Keratinocyte (primary cell): ENCODE measurements at places on chromosomes 1 and 21.

GRCh38 chr1:228149406-228150119, at the start of gene GJC2:
Gene GJC2, plus strand, starts transcription at chr1:228149930. Its CDS starts 7,829 bp downstream, at chr1:228157759.
- DNase-seq, result no peak

- peak; percentile 71 for DNase-seq
Observed at GRCh38 chr1:32273391-32274208, 18.3 kb upstream of the HDAC1 start.

DNA sequence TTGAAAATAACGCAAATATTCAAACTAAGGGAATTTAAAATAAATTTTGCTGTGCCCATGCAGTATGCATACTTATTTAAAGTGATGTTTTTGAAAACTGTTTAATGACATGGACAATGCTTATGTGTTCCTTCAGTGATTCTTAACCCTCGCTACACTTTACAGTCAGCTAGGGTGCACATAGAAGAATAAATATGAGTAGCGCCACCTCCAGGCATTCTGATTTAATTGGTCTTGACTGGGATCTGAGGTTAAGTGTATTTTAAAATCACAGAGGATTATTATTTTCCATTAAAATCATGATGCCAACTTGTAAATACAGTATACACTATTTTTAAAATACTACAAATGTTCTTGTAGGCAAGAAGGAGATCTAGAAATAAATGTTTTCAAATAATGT, 373.5 kb upstream of the ADGRL4 start:
- no peak for DNase-seq

- DNase-seq, result no peak
Observed at GRCh38 chr1:228007801-228008341, 1.1 kb downstream of the WNT3A start.

GRCh38 chr1:233389893-233390292, 62.4 kb downstream of the MAP3K21 start:
- no peak for DNase-seq

DNA sequence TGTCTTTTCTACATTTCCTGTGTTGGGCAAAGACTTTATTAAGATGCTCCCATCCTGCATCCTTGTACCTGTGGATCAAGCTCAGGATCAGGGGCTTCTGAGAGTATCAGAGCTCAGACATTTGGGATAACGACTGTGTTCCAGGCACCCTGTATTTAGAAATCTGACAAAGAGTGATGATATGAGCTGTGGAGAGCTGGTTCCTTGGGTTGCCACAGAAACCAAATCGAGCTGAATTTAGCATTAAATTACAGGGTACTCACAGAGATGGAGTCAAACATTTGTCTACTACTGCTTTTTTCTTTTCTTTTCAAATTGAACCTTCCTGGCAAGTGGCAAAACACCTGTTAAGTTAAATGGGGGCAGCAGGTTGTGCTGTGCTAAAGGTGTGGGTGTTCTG, 110.6 kb downstream of the XCL2 start:
- no peak for DNase-seq

DNA sequence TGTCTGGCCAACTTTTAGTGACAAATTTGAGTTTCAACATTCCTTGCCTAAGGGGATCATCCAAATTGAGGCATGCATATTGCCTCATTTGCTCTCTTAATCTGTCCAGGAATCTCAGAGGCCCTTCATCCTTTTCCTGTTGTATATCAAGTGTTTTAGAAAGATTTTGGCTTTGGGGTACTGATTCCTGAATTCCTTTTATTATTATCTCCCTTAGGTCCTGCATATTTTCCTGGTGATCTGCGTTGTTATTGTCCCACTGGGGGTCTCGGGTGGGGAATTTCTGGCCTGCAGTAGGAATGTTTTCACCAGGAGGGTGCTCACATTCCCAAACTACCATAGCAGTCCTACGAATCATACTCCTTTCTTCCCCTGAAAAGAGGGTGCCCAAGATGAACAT, 4.4 kb upstream of the AADACL3 start:
- no peak for DNase-seq

- no peak for DNase-seq
Observed at GRCh38 chr1:42981255-42981805, 22.7 kb upstream of the SLC2A1 start.

GRCh38 chr21:36254106-36254941, 65.7 kb upstream of the MORC3 start:
- DNase-seq, result no peak

DNA sequence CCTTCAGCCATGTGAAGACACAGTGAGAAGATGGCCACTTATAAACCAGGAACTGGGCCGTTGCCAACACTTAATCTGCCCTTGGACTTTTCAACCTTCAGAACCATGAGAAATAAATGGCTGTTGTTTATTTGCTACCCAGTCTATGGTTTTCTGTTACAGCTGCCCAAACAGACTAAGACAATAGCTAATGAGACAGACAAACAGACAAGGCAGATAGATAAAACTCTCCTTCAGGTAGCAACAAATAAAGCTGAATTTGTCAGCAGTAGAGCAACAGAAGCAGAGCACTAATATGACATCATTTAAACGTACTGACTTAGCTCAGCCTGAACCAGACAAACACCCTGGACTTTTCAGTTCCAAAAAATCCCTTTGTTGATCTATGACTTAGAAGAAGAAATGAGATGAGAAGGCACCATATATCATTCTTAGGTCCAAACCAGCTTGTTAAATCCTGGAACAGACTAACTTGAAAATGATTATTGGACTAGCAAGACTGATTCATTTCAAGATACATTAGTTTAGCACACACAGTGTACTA, 27.0 kb downstream of the ZZZ3 start:
- DNase-seq, result no peak

DNA sequence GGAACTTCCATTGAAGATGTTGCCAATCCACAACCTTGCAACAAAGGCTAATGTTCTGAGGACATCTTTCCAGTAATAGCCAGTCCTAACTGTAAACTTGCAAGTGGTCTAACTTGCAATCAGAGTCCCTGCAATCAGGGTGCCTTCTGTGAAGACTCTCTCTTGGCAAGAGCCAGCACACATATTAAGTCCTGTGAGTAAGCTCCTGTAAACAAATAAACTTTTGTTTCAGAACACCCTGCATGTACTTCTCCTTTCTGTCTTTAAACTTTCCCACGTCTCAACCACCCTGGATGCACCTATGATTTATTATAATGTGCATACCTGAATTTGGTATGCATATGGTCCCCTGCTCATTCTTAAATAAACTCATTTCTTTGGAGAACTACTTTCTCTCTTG, 9.1 kb downstream of the GBP7 start:
- DNase-seq, result no peak

DNA sequence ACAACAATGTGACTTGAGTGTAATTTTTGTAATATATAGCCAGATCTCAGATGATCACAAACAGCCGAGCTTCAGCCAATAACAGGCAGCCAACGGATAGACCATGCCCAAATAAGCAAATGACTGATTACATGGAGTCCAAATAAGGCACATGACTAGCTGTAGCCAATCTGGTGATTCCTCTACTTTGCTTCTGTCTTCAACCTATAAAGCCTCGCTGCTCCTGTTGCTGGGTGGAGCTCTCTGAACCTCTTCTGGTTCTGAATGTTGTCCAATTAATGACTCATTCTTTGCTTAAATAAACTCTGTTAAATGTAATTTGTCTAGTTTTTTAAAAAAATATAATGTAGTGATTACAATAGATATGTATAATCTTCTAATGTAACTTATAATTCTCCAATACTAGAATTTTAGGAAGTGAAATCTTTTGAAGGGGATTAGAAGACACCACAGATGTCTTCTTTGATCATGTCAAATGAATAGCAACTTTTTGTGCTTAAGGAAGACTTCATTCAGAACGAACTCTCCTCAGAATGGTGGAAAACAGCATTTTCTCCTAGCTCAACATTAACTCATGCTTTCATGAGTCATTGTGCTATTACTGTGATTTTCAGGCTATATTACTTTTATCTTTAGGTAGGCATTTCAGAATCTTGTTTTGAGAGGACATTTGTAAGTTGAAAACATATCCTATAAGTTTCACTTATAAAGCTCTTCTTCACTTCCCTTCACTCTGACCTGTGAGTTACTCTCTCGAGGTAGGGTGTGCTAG, 857.8 kb upstream of the B3GALT2 start:
- no peak for DNase-seq

DNA sequence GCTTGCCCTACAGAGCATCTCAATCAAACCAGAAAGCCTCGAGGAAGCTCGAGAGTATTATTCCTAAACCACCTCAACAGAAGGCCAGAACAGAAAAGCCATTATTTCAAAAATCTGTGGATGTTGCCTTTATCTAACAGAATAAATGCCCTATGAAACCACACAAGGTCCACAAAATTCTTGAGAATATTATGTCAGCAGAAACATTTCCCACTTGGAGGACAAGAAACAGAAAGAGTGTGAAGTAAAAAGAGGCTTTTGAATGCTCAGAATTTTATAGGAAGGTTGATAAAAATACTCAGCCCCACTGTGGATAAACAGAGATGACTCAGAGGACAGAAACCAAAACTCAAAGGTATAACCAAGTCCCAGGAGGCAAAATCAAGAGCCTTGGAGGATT, 146.4 kb upstream of the LRRC7 start:
- DNase-seq, result no peak

- DNase-seq, result no peak
Observed at GRCh38 chr1:167879508-167879907, 34.4 kb downstream of the ADCY10 start.

GRCh38 chr1:61358770-61359455, 276.6 kb downstream of the NFIA start:
- no peak for DNase-seq

DNA sequence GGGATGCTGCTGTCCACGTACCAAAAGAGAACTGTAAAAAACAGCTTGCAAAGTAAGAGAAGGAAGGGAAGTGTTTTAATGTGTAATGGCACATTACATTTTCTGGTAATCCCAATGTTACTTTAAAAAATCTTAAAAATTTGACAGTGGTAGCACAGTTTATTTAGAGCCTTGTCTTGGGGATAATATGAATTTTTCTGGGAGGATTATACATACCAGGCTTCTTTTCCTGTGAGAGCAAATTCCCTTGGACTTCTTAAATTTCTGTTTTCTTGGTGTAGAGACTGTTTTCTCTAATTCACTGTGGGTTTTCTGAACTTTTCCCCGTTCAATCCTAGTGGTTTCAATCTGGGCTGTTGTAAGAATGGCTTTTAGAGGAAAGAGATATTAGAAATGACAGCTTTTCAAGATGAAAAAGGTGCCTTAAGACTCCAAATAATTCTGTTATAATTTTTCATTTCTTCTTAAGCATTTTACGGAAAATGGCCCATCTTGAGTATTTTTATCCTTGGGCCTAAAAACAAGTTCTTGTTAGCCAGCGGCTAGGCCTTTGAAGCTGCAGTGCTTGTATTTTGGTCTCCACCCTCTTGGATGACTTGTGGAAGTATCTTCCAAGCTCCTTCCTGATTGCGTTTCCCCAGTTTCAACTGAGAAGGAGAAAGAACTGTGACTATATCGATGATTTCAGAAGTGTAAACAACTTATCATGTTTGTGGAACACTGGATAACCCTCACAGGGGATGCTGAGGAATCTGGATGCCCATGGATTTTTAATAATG, 70.0 kb downstream of the LEPR start:
- no peak for DNase-seq
